Sciatic nerve (tissue), 2 donors: ENCODE measurements at places on chromosomes 2 and 18.

DNA sequence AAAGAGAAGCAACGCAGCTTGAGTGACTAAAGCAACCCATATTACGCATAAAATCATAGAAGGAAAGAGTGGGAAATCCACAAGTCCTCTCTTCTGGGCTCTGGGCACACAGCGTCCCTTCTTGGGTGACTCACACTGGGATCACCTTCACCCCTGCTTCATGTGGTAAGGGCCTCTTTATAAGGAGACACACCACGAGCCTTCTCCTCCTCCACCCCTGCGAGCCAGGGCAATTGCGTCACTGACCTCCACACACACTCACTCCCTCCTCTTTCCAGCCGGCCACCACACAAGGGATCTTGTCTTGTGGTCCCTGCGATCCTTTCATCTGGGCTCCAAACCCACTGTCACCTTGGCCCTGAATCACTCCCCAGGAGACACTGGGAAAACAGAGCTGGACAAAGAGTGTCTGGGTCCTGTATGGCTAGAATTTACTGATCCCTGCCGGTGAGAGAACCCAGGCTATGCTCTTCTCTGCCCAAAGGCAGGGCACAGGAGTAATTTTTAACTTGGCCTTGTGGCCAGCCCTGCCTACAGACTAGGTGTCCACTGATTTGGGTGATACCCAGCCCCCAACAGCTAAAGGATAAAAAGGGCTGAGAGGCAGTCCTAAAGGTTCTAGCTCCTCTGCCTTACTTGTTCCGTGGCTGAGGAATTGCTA, 35.3 kb downstream of the NHEJ1 start:
- no peak for DNase-seq

DNA sequence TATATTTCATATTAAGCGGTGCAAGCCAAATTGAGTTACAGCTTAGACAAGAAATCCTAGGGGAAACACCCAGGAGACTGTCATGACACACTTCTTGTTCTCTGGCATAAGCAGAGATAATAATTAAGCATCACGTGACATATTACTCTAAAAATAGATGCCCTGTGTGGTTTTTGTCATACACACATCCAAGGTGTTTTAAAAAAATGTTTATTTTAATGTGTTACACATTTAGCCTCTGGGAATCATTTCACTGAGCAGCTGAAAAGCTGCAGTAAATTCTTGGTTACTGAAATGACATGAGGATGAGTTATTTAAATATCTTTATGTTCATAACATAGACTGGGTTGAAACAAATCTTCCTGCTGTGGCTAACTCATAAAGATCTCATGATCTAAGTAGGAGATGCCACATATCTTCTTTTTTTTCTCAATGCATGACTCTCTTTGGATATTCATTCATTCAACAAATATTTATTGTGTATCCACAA, 38.0 kb upstream of the ERMN start:
- no peak for DNase-seq

GRCh38 chr2:29039718-29040480, 34.4 kb downstream of the PCARE start:
- DNase-seq = no peak

DNA sequence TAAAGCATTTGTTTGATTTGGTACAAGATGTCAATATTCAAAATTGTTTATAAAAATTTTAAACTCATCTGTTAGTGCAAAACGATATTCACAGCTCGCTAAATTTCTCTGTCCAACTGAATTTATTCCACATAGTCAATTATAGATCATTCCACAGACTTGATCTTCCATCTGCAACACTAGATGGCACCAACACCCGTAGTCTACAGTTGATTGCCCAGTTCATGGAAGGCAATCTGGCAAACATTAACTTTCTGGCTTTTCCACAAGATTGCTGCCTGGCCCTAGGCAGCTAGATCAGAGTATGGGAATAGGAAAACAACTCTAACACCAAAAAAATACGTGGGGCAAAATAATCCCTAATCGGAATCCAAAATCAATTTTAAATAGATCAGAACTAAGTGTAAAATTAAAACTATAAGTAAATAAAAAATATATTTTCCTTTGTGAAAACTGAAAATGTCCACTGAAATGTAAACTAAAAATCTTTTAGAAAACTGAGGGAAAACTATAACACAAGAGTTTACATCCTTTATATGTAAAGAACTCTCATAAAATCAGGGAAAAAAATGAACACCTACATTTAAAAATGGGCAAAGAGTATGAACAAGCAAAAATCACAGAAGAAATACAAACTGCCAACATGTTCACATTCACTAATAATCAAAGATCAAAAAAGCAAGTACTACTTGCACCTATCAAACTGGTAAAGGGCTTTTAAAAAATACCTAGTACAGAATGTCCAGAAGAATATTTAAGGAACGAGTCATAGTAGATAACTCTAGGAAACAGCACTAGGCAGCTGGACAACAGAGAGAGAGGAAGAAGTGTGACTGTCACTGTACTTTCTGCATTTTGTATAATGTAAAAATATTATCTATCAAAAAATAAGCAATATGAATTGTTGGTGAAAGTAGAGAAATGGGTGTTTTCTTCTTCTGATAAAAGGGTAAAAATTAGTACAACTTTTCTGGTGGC, 35.0 kb downstream of the RTN4 start:
- no peak for DNase-seq

GRCh38 chr2:68193144-68193543, 35.5 kb downstream of the PNO1 start:
- DNase-seq = no peak

- no peak for DNase-seq
These were observed 107.2 kb downstream of the ZEB2 start for GRCh38 chr2:144412709-144413108.

DNA sequence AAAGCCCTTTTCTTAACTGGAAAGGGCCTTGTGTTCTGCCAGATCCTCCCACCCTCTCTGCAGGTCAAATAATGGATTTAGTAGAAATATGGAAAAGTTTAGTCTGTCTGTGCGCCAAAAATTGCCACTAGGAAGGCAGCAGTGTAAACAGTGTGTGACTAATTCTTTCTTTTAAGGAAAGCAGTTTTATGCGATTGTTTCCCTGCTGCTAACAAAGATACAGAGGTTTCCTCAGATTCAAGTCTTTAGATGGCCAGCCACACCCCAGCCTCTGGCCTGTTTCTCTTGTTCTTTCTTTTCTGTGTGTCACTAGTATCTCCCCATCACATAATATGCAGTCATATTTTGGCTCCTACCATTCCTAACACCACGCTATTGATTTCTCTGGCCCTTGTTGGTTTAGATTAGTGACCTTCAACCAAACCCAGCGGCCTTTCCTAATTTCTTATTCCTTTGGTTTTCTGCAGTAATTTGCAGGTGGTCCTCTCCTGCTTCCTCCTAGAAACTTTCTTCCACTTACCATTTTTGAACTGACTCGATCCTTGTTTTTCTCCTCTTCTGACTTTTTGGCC, 157.4 kb downstream of the LTBP1 start:
- no peak for DNase-seq

- no peak for DNase-seq
These were observed 36.9 kb upstream of the NT5C1B start for GRCh38 chr2:18626256-18626668.

DNA sequence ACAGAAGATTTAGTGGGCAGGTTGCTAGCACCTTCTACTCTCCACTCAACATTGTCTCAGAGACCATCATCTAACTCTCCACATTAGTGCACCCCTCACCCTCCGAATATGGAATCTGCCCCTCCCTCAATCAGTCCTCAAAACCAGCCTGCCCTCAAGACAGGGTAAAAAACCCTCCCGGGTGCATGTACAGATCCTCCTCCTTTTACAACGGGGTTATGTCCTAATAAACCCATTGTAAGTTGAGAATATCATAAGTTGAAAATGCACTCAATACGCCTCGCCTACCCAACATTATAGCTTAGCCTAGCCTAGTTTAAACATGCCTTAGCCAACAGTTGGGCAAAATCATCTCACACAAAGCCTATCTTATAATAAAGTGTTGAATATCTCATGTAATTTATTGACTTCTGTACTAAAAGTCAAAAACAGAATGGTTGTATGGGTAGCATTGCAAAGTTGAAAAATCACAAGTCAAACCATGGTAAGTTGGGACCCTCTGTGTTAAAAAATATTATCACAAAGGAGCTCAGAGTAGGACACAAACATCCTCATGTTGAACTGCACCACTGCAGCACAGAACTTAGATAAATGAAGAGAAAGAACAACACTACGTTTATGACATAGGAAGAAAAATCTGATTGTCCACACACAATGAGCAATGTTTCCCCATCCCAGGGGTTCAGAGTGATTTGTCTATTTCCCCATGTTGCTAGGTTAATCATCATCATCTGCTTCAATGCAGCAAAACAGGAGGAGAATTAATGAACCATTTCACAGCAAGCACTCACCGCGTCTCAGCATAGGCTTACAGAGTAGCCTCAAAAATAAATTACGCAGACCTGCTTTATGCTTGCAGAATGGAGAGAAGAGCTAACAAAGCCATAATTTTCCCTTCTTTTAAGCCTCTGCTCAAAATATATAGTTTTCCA, 184.1 kb upstream of the ARL4C start:
- no peak for DNase-seq

DNA sequence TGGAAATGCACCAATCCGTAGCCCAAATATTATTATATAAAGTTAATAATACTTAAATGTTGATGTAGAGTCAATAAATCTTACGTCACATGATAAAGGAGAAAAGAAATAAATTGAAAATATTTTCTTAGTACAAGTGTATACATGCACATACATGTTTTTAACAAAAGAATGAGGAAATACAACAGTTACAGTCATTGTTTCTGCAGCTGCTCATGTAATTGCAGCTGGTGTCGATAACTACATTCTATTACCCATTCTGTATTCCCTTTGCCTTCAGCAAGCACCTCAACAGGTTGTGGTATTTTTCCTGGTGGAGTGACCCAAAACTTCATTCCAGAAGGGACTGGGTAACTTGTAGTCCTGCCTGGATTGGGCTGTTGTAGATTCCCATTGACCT, 377.8 kb upstream of the FSIP2 start:
- DNase-seq = no peak

GRCh38 chr2:99492721-99493120, 2.9 kb upstream of the REV1 start:
- DNase-seq = no peak

GRCh38 chr2:217510771-217511291, 492.0 kb downstream of the TNS1 start:
- DNase-seq = peak; percentile 78

GRCh38 chr2:43943809-43944452, 51.9 kb downstream of the LRPPRC start:
- no peak for DNase-seq

DNA sequence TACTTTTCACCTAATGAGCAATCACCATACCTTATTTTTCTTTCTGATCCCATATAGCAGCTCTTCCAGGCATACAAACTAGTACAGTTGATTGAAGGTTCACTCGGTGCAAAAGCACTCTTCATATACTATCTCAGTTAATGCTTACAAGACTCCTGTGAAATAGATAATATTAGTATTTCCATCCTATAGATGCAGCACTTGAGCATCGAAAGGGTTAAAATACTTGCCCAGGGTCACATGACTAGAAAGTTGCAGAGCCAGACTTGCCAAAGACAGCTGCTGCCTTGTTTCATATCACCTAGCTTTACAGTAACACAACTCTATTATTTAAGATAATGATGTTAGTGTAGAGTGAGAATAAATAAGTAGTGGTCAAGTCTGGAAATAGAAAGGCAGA, 466.0 kb upstream of the TNP1 start:
- no peak for DNase-seq

DNA sequence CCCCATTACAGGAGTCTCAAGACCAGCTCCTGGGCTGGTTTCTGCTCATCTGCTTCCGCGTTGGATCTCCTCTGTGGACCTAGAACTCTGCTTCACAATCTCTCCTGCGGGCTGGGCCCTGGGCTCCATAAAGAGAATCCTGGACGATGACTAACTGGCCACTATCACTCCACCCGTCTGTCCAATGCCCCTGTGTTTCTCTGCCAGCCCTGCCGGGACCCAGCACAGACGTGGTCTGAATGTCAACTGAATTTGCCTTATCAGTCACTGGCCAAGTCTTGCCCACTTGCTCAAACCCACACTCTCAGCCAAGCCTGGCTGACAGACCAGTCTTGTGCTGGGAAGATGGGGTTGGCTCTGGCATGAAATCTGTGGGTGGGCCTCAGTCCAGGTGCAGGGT, 17.4 kb downstream of the KIF3C start:
- DNase-seq = no peak
